ENCODE measurements at places on chromosomes 12 and 14.

- no peak for DNase-seq
These were observed 32.5 kb downstream of the NFYB start for GRCh38 chr12:104105461-104105860.

GRCh38 chr12:124683152-124684124 lies 116.0 kb upstream of the NCOR2 start:
- no peak for DNase-seq

DNA sequence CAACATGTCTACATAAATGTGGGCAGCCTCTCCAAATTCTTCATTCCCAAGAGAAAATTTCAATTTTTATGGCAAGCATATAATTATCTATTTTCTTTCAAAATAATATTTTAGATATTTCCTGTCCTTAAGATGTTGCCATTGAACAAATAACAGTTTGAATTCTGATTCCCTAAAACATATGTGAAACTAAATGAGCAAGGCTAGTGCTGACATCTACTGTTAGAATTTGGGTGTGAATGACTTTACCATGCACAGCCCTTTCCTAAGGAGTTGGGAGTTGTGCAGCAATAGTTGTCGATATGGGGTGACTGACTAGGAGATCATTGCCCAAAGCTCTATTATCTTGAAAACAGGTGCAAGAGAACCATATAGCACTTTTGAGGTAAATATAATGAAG lies 108.2 kb upstream of the SLC38A4 start:
- DNase-seq: peak; percentile 41

- DNase-seq: no peak
These were observed 34.4 kb upstream of the CRY1 start for GRCh38 chr12:107127482-107128430.

GRCh38 chr14:20400965-20401593 lies 12.2 kb downstream of the TEP1 start:
- no peak for DNase-seq

DNA sequence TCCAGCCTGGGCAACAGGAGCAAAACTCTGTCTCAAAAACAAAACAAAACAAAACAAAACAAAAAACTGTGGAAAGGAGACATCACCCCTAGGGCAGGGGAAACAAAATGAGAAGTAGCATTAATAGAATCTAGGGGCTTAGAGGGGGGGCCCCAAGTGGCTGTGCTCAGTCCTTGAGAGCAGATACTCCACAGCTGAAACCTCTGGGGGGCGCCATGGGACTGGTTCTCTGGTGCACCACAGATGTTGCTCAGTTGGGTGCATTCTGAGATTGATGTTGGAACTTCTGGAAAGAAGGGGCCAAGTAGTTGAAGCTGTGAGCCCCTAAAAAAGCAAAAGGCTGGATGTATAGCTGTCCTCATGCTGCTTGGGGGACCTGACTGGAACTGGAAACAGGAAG lies 11.8 kb upstream of the SYNE2 start:
- no peak for DNase-seq

Measured in NCI-H1105 treated with DMSO at 0.1 percent for 48 hours (cell line).